NCI-H774 (cell line): ENCODE measurements at places on chromosomes 6 and 20.
A peak's percentile ranks its signal among the peaks of the same experiment; 100 is the strongest.

GRCh38 chr6:135147637-135148592 is 33.2 kb upstream of the MYB start:
- DNase-seq, result no peak

DNA sequence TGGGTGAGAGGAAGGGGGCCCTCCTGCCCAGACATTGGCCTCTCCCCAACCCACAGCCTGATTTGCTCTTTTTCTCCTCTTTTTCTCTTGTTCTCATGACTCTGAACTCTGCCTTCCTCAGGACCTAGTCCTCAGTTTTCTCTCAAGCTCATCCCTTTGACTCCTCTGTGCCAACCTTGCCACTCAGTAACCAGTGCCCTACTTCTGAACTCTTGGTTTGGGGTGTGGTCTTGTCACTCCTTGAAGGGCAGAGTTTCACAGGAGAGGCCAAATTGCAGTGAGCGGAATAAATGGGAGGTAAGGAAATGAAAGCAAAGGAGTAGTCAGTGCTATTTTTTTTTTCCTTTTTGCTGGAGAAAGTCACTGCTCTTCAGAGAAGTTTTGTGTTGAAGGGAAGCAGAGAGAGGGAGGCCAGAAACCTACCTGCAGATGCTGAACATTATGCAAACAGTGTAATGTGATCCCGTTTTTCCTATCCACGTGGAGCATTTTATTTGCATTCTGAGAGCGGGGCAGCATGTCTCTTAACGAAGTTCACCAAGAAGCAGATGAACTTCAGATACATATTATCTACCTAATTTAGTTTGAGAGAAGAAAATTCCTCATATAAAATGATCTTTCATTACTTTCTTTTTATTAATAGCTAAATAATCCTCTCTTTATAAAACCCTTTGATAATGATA is 26.9 kb downstream of the CFAP61 start:
- DNase-seq, result peak; percentile 47

DNA sequence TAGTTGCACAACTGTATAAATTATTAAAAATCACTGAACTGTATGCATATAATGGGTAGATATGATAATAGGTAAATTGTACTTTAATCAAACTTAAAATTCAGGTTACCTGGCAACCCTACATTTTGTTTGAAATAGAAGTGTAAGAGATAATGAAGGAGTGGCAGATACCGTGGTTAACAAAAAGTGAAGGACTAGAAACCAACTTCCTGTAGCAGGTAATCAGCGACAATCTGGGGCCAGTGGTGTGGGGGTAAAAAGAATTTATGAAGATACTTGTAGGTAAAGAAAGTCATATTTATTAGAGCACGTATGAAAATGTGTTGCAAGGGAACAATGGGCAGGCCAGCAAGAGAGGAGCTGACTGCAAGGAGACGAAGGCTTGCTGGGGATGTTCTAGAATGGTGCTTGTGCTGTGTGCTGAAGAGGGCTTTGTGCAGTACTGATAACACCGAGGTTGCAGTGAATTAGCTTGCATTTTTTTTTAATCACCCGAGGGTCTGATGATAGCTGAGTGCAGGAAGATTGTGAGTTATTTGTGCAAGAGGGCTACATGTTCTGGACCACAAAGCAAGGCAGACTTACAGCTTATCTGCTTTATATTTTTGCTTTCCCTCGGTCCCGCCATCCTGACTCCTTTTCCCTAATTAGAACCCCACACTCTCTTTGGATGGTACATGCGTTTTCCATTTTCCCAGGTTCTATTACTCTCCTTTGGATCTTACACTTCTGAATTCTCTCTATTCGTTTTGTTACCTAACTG is 4.6 kb upstream of the ENPP1 start:
- DNase-seq, result no peak

DNA sequence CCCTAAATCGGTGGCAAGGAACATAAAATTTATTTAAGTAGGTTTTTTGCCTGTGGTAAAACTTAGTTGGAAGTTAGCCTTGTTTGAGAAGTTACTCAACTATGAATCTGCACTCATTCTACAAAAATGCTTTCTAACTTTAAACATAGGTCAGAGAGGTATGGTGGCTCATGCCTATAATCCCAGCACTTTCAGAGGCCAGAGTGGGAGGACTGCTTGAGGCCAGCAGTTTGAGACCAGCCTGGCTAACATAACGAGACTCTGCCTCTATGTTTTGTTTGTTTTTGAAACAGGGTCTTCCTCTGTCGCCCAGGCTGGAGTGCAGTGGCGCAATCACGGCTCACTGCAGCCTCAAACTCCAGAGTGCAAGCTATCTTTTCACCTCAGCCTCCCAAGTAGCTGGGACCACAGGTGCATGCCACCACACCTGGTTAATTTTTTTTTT is 16.2 kb downstream of the USP49 start:
- DNase-seq, result no peak

- DNase-seq, result no peak
Observed at GRCh38 chr6:167146977-167147376, 10.8 kb downstream of the GPR31 start.

DNA sequence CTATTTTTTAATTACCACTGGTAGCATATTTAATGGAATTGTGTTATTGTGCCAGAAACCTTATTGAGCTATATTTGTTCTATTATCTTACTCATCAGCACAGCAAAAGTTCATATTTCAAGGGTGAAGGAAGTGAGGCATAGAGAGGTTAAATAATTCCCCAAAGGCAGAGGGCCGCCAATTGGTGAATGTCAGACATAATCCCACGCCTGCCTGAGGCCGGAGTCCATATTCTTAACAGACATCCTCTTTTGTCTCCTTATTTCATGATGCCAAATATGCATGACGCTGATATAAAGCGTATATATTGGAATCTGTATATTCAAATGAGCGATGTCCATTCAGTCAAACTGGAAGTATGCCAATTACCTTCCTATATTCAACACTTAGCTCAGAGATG is 505.0 kb upstream of the SLC35B3 start:
- DNase-seq, result peak; percentile 15

DNA sequence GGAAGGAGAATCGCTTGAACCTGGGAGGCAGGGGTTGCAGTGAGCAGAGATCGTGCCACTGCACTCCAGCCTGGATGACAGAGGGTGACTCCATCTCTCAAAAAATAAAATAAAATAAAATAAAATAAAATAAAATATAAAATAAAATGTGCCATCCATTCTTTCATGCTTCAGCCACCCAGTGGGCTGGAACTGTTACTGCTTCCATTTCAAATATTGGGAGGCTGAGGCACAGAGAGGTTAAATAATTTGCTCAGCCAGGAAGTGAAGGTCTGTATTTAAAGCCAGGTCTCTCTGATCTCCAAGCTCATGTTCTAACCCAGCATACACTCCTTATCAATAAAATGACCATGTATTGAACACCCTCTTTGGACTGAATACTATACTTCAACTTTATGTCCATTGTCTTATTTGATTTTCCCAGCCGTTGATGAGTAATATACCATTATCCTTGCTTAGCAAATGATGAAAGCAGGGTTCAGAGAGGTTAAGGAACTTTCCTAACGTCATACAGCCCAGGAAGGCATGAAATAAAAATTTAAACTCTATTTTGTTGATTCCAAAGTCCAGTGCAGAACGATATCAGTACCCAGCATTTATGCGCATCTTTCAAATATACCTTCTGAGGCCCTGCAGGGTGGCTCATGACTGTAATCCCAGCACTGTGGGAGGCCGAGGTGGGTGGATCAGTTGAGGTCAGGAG is 25.8 kb upstream of the SLC9A8 start:
- DNase-seq, result no peak

DNA sequence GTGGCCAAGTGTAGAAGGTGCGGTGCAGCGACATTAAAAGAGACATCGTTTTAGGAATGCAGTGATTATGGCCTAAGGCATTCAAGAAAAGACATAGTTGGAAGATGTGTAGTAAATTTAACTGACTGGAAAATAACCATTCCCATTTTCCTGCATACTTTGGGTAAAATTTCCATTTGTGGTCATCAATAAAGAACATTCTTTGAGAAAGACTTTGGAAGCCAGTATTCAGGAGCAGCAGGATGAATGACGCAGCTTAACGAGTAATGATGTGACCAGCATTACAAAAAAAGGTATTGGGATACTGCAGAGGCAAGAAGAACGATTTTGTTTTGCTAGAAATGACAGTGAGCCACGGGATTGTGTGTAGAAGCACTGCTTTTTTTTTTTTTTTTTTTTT is 7.0 kb upstream of the RWDD1 start:
- DNase-seq, result no peak

- no peak for DNase-seq
Observed at GRCh38 chr6:27144740-27145079, 102.8 kb upstream of the PRSS16 start.

DNA sequence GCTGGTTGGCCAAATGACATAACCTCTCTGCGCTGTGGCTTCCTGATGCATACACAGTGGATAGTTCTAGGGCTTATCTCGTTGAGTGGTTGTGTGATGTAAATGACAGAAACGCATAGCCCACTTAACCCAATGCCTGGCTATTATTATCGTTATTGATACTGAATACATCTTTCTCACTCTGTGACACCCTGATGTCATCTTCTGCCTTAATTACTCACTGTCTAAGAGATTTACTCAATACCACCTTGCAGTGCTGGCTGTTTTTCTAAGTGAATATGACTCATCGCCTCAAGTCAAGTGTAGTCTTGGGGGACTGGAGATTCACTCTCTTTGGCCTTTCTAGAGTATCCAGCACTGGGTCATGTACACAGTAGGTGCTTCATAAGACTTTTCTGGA is 73.6 kb downstream of the NDUFAF5 start:
- no peak for DNase-seq

DNA sequence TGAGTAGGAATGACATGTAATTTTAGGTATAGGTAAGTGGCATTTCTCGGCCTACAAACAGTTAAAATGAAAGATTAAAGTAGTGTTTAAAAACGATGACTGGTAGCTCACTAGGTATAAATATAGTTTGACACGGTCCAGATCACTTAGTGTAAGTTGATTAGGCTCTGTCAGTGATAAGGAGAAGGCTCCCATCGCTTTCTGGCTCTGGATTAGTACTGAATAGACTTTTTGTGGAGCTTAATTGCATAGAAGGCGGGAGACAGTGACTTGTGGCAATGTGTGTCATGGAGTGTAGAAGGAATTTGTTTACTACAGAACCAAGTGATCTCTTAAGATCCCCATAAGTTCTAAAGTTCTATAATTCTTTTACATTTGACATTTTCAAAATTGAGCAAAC is 6.7 kb downstream of the PYGB start:
- DNase-seq, result no peak

DNA sequence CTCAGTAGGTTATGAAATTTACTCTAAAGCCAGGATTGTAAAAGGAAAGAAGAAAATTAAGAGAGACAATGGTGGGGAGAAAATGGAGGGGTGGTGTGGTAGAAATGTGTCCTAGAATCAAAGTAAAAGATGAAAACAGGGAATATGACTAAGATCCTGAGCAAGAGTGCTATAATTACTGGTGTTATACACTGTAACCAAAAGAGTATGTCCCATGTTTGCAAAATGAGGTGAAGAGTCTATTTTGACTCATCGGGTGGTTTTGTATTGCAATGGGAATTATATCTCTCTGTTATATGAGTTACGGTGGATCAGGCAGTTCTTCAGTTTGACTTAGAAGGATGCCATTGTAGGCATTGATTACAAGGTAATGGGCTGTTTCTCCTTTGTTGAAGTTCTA is 8.5 kb downstream of the L3MBTL3 start:
- DNase-seq, result no peak

- peak; percentile 33 for DNase-seq
Observed at GRCh38 chr6:154848580-154848979, 115.4 kb downstream of the SCAF8 start.

- no peak for DNase-seq
Observed at GRCh38 chr6:109372130-109372529, 10.1 kb downstream of the CD164 start.

DNA sequence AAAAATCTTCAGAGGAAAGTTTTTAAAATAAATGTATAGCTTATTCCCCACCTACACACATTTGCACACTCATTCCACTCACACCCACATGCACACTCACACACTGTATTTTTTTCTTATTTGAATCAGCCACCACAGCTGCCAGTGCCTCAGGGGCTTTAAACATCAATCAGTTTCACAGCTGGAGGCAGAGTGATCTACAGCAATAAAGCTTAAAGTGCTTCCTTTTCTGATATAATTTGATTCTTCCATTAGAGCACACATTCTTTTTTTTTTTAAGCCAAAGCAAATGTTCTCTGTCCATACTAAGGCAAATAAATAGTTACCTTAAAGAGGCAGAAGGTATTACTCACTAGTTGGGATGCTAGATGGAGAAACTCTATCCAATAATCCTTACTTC is 498.8 kb upstream of the POU3F2 start:
- no peak for DNase-seq
